NCI-H1417 (cell line): ENCODE measurements at places on chromosomes 2 and 18.

GRCh38 chr2:59888015-59888414 is 665.4 kb downstream of the BCL11A start:
- DNase-seq = peak; percentile 34

DNA sequence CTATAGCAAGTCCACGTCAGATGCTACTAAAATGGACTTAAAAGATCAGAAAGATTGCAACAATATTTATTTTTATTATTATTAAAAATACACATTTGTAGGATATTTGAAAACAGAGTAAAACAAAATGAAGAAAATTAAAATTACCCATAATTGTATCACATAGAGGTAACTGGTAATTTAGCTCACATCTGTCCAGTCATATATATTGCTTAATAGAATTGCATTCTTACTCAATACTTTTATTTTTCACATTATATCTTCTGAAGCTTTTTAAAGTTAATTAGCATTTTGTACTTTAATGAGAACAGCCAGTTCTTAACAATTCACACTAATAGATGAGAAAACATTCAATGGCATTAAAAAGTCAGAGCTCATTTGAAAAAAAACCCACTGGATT is 11.5 kb upstream of the RNF144A start:
- DNase-seq = no peak

GRCh38 chr18:78378983-78379382 is 600.6 kb upstream of the SALL3 start:
- DNase-seq = no peak

DNA sequence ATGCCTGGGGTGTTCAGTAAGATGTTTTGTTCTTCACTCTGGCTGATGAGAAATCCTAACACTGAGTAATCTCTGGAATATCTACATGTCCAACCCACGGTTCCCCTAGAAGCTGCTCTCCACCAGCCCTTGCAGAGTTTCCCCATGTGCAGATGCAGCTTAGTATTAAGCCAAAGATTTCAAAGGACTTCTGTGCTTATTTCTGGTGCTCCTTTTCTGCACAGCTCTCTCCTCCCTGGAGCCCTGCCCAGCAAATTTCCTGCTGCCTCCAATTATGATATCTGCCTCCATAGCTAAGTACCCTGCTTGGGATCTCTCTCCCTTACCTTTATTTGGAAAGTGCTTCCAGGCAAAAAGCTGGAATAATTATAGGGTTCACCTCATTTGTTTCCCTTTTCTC is 949.3 kb downstream of the BCL11A start:
- no peak for DNase-seq

DNA sequence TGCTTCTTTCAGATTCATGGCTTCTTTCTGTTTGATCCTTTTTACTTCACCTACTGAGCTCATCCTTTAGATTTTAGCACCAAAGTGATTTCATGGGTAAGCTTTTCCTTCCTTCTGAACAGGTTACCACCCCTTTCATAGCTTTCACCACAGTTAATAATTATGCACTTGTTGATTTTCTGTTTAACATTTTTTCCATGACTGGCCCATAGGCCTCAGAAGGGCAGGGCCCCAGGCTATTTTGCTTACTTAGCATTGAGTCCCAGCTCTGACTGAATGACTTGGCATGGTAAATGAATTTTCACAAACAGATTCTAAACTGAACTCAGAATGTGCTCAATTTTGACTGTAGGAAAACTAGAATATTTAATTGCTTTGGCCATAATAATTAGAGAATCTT is 177.0 kb downstream of the GCA start:
- DNase-seq = no peak

GRCh38 chr2:96145848-96146152 is 560 bp upstream of the DUSP2 start:
- DNase-seq = no peak

DNA sequence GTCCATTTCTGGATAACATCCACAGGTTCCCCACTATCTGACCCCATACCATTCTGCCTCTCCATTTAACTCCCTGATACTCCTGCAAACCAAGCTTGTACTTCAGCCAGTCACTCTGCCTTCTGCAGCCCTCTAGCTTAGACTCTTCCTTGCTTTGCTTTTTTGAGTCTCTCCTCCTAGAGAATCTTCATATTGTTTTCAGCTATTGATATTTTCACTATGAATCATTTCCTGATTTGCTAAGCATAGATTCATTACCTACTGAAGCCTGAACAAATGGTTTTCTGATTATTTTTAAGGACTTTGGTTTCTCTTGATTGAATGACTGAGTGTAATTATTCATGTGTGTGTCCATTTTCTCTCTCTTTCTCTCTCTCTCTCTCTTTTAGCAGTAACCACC is 2102.3 kb upstream of the CELF4 start:
- DNase-seq = no peak

- DNase-seq = peak; percentile 59
These were observed 1.2 kb upstream of the SELENOI start for GRCh38 chr2:26344581-26345282.

GRCh38 chr18:39350945-39351344 is 1785.3 kb upstream of the CELF4 start:
- DNase-seq = no peak

DNA sequence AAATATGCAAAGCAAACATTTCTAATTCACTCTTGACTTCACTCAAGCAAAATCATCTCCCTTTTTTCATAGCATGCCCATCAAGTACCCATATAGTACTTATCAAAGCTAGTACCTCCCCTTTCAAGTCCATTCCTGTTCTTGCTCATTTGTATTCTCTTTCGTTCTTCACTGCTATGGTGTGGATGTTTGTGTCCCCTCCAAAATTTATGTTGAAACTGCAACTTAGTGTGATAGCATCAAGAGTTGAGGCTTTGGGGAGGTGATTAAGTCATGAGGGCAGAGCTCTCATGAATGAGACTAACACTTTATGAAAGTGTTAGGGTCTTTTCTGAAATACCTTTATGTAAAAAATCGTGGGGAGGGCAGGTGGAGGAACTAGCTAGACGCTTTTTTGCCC is 52.9 kb downstream of the RNU4ATAC start:
- DNase-seq = peak; percentile 5

- DNase-seq = no peak
These were observed 44.7 kb downstream of the ASXL2 start for GRCh38 chr2:25833566-25833965.

GRCh38 chr18:63677500-63678225 is 16.0 kb upstream of the SERPINB3 start:
- DNase-seq = no peak

DNA sequence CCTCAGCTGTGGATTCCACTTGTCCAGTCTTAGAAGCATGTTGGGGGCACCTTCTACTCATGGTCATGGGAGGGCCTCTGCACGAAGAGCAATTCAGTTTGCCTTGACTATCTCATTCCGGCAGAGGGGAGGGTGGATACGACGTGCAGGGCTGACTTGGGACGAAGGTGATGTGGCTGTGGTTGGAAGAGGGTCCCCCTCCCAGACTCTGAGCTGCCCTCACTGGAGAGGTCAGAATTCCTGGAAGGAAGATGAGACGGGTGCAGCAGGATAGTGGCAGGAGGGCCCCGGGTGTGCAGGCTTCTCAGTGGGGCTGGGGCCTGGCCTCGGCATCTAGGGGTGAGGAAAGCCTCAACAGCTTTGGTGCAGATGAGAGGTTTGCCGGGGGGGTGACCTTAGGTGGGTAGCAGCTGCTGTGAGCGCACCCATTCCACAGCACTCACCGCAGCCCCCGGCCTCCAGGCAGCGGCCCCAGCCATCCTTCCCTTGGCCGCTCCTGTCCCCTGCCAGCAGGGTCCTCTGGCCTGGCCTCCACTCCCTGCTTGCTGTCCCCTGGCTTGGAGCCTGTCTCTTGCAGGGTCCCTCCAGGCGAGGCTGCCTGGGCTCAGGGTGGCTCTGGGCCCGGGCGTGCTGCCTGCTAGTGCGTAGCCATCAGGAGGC is 3.2 kb downstream of the RNPEPL1 start:
- no peak for DNase-seq

DNA sequence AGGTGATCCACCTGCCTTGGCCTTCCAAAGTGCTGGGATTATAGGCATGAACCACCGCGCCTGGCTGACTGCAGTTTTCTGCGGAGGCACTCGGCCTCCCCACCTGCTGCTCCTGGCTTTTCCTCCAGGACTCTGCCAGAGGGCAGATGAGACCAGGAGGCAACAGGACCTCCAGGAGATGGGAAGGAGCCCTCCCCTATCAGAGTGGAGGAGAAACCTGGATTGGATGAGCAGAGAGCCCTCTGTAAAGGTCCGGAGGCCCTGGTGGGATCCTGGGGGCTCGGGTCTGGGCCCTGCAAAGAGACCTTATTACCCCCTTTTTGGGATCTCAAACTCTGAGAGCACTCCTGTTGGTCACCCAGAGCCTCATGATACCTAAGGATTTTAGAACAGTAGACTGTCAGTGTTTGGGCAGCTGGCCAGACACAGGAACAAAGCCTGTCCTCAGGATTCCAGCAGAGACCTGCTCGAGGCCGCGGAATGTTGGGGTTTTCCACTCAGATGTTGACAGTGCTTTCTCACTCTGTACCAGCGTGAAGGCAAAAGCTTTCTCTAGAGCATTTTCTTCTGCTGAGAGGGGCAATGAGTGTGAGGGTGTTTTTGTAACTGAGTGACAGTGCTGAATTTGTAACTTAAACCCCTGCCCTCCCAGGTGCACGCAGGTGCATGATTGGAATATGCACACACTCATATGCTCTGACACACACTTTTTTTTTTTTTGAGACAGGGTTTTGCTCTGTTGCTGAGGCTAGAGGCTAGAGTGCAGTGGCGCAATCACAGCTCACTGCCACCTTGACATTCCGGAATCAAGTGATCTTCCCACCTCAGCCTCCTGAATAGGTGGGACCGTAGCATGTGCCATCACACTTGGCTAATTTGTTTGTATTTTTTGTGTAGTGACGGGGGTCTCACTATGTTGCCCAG is 48.4 kb downstream of the NPPC start:
- peak; percentile 26 for DNase-seq

DNA sequence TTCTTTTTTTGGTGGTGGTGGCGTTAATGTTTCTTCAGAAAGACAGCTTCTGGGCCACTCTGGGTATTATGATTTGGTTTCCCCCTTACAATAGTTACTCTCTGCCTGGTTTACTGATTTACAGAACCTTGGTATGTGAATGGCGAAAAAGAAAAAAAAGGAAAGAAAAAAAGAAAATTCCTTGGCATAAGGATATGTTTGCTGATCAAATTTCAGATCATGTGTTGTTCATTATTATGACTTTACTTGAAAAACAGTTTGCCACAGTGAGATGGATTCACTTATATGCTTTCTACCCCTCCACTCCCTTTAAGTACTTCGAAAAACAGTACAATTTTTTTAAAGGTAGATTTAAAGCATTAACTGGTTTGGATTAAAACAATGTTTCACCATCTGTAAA is 21.0 kb downstream of the BCL11A start:
- no peak for DNase-seq

DNA sequence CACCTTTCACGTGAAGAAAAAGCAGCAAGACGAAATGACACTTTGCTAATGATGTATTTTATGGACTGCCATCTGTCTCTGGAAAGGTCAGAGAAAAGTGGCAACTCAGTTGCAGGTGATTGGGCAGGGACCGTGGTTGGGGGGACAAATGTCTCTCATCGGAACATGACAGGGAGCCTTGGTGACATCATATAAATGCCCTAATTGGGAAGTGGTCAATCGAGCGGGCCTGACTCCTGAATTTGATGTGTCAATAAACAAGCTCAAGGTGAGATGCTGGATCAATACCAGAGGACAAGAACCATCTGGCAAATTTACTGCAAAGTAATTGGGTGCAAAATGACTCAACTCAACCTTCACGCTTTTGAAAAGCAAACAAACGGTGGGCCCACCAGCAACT is 151.9 kb upstream of the SKOR2 start:
- no peak for DNase-seq

DNA sequence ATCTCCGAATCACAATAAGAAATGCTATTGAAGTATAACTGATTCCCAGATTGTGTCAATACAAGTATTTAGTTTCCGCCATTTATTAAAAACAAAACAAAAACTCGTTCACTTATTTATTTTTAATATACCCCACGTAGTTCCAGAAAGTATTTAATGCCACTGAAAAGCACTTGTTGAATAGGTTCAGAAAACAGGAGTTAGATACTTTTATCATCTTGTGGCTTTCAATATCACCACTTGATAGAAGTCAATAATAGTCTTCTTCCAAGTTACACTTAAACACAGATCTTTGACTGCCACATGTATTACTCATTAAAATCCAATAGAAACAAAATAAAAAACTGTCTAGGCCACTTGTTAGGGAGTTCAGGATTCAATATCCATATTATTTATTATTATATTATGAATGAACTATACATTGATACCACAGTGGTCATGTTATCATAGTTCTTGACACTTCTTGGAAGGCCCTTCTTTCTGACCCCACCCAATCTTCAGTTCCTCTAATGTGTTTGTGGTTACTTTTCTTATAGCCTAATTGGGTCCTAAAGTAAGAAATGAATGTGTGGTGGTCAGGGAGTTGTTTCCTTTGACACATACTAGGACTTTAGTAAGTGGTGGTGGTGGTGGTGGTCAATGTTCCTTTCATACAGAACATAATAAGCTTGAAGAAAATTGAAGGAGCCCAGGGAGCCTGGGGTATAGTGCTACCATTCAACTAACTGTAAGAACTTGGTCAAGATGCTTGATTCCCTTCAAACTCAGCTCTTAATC is 221.3 kb upstream of the ITGA4 start:
- DNase-seq = no peak

- DNase-seq = no peak
These were observed 40.6 kb upstream of the SPRED2 start for GRCh38 chr2:65473045-65473444.

- DNase-seq = peak; percentile 77
These were observed 138.1 kb downstream of the INO80D start for GRCh38 chr2:205947621-205948495.

DNA sequence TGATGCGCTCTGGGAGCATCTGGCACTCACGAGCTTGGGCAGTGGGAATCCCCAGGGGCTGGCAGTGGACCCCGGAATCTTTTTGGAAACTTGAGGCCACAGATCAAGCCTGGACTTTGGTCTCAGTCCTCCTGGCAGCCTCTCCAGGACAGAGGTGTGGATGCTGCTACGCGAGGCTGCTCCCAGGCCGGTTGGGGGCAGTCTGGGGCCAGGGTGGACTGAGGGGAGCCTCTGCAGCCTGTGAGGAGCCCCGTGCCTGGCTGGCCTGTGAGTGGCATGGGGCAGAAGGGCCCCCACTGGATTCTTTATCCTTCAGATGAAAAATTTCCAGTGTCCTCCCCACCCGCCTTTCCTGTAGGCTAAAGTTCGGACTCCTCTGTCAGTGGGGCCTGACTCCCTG is 12.7 kb upstream of the DES start:
- no peak for DNase-seq

DNA sequence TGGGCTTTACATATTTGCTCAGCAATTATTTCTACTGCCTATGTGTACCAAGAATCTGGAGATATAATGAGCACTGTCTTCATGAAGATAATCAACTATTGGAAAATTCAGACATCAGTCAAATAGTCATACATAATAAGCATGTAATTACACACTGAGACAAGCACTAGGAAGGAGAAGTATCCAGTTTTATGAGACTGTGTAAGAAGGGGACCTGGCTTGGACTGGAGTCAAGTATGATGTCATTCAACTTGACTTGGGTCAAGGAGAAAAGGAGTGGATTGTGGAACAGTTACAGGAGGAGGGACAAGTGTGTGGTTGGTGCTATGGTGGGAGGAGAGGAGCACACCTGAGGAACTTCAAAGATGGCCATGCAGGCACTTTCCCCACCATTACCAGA is 419.8 kb upstream of the TRIB2 start:
- DNase-seq = no peak
